ENCODE measurements at places on chromosomes 1 and 21. TPM values are rescaled to one million over a fixed set of nuclear protein-coding genes. Genes with fewer than 3 reads are reported as not detected.

DNA sequence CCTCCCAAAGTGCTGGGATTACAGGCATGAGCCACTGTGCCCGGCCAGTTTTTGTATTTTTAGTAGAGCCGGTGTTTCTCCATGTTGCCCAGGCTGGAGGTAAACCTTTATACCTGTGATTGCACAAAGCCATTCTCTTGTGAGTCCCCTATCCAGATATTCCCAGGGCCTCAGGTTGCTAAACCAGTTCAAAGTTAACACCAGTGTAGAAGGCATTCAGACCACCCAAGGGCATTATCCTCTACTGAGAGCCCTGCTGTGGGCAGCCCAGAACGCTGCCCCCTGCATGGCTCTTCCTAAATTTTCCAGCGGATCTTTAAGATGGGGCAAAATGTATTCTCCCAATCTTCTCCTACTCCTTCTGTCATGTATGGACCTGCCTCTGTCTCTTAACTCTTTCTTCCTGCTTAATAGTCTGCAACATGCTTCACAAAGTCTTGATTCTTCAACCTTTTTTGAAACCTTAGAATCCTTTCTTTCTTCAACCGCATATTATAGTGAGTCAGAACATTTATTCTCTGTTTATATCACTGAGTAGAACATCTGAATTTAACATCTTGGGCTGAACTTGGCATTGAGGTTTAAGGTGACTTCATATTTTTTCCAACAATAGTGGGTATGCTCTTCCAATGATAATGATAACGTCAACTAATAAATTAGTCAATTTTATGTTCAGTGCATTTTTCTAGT lies 36.0 kb downstream of the UBE4B start:
- no peak overlapping the region for H3K4me3 ChIP-seq
- H3K27me3 ChIP-seq, result no peaks in the 10 kb centered on the region

DNA sequence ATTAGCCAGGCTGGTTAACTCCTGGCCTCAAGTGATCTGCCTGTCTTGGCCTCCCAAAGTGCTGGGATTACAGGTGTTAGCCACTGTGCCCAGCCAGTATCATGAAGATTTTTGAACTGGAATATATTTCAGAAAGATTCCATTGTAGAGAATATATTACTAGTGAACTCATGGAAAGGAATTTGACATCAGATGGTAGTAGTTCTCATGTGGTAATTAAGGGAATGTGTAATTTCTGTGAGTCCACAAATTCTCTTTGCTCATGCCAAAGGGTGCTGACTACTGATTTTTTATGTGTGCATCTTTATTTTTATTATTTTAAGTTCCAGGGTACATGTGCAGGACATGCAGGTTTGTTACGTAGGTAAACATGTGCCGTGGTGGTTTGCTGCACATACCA lies 10.4 kb downstream of the DTL start:
- no peak for DNase-seq
- H3K27me3 ChIP-seq, result no peaks in the 10 kb centered on the region
- no peaks in the 10 kb centered on the region for H3K36me3 ChIP-seq

- no peaks in the 10 kb centered on the region for H3K36me3 ChIP-seq
- no peak for DNase-seq
- H3K4me3 ChIP-seq, result no peak overlapping the region
These were observed 6.5 kb downstream of the TTLL10 start for GRCh38 chr1:1179983-1180861.

GRCh38 chr21:26153758-26154157 lies 16.8 kb downstream of the APP start:
- no peaks in the 10 kb centered on the region for H3K36me3 ChIP-seq
- H3K4me3 ChIP-seq, result no peak overlapping the region
- H3K4me1 ChIP-seq, result peaks cover 16% of the 10 kb centered on the region
- H3K27me3 ChIP-seq, result no peaks in the 10 kb centered on the region
- no peak for DNase-seq
- H3K27ac ChIP-seq, result no peak overlapping the region

DNA sequence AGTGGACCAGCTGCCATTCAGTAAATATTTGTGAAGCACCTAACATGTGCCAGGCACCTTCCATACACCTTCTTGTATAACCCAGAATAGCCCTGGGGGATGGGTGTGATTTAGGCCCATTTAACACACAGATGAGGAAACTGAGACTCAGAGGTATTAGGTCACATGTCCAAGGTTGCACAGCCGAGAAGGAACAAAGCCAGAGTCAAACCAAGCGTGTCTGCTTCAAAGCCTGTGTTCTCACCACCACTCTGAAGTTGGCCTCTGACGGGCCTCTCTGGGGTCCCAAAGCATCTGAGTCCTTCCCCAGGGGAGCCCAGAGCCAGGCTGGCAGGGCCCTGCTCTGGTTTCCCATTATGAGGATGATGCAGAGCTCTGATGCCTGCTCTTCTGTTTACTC lies 65.1 kb downstream of the LACTBL1 start:
- H3K36me3 ChIP-seq, result no peaks in the 10 kb centered on the region
- H3K27ac ChIP-seq, result no peak overlapping the region
- H3K4me3 ChIP-seq, result no peak overlapping the region
- H3K4me1 ChIP-seq, result no peaks in the 10 kb centered on the region
- no peaks in the 10 kb centered on the region for H3K27me3 ChIP-seq
- no peak for DNase-seq

DNA sequence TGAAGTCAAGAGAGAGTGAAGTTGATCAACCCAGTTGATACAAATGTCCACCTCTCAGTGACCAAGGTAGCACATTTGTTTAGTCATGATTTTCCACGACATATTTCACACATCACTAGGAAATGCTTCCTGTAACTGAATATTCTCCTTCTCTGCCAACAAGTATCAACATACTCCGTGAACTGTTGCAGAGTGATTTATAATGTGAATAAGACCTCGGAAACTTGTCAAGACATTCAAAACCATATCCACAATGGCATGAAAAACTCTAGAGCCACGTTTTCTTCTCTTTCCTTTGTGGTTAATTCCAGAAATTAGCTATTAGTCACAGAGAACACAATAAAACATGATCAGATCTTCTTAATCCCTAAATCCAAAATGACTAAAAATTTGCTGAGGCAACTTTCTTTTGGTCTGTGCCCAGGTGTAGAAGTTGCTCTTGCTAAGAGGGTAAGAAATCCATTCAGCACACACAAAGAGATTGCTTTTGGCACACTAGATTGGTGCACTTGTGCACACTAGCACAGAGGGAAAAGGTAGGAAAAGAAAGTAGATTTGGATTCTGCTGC lies 244.3 kb upstream of the NRIP1 start:
- no peak overlapping the region for H3K4me3 ChIP-seq
- H3K4me1 ChIP-seq, result no peaks in the 10 kb centered on the region
- H3K27me3 ChIP-seq, result no peaks in the 10 kb centered on the region
- no peak for DNase-seq
- H3K27ac ChIP-seq, result no peak overlapping the region

SGIP1 gene
- total RNA-seq, result 9.4 TPM

FCGR3A gene
- 14.8 TPM for total RNA-seq

KLHDC8A gene
- 0.95 TPM for total RNA-seq

Data from sigmoid colon (tissue), 7 donors.